Activated CD8-positive, alpha-beta T cell treated with anti-CD3 and anti-CD28 coated beads, Interleukin-2, amount 10 ng/mL, durations not matched to agents 7 days and 5 days (primary cell): ENCODE measurements at places on chromosomes 1 and 21. TPM values are rescaled to one million over a fixed set of nuclear protein-coding genes. Genes with fewer than 3 reads are reported as not detected.

DNA sequence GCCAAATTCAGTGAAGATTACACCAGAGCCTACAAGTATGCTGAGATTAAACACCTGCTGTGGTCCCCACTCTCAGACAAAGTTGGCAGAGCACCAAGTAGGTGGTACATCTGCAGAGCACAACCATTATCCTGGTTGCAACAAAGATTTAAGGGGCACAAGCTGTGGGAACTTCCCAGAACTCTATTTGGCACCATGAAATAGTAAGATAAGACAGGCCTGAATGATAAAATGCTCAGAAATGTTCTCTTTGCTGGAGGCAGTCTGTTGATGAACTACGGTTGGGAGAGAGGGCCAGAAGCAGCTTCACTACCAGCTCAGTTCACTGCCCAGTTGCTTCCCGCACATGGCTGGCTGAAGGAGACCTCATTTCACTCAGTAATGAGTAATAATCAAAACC lies 19.9 kb downstream of the RPL5 start:
- peaks cover 16% of the 10 kb centered on the region for H3K36me3 ChIP-seq
- H3K4me1 ChIP-seq = peaks cover 7% of the 10 kb centered on the region
- H3K27me3 ChIP-seq = no peaks in the 10 kb centered on the region
- DNase-seq = no peak
- H3K4me3 ChIP-seq = no peak overlapping the region

DNA sequence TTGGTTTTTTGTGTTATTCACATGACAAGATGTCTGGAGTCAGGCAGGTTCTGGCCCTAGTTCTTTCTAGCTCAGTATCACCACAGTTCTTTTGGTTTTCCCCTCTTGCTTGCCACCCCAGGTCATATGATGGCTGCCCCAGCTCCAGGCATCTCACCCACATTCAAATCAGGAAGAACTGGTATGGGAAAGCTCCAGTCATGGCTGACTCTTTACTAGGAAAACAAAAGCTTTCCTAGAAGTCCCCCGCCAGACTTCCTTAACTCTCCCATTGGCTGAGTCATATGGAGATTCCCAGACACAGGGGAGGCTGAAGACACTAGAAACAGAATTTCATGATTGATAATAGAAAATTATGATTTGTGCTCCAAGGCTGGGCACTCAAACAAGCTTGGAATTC lies 22.1 kb upstream of the EYA3 start:
- H3K4me3 ChIP-seq = no peak overlapping the region
- no peak for DNase-seq
- H3K4me1 ChIP-seq = peaks cover 33% of the 10 kb centered on the region
- peaks cover 6% of the 10 kb centered on the region for H3K27me3 ChIP-seq
- H3K36me3 ChIP-seq = peaks cover 5% of the 10 kb centered on the region
- no peak overlapping the region for H3K27ac ChIP-seq

Gene DENND2C
- total RNA-seq = 0.34 TPM

Gene SPATA17
- not detected for total RNA-seq

Gene ADORA3
- total RNA-seq = 0.18 TPM

GRCh38 chr21:26686278-26686677 lies 113.2 kb upstream of the CYYR1 start:
- no peaks in the 10 kb centered on the region for H3K36me3 ChIP-seq
- DNase-seq = peak; percentile 53
- H3K27me3 ChIP-seq = no peaks in the 10 kb centered on the region

Gene TDRD10
- total RNA-seq = not detected

DNA sequence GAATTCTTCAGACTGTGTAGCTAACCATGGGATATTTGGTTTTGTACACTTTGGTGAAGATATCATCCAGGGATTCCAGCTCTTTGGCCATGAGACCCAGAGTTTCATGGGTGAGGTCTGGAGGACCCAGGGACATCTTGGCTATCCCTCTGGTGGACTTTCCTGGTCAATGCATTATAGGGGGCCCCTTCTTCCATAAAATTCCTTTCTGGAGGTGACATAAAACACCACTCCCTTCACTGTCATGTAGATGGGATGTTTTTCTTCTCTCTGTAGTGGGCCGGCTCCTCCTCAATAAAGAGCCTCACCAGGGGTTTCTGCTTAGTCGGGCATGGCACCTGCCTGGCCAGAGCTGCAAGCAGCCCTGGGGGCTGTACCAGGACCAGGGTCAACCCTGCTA lies 2.2 kb downstream of the ATPAF1 start:
- H3K4me1 ChIP-seq = peaks cover 15% of the 10 kb centered on the region
- no peaks in the 10 kb centered on the region for H3K27me3 ChIP-seq
